ENCODE measurements at places on chromosomes 7 and 10.

- no peak for DNase-seq
Measured at GRCh38 chr10:21535494-21535965, 1.5 kb downstream of the MLLT10 start.

GRCh38 chr10:34966451-34966850 is 123.7 kb downstream of the CUL2 start:
- DNase-seq = no peak

GRCh38 chr10:71864911-71865361 is 13.9 kb upstream of the PSAP start:
- no peak for DNase-seq

DNA sequence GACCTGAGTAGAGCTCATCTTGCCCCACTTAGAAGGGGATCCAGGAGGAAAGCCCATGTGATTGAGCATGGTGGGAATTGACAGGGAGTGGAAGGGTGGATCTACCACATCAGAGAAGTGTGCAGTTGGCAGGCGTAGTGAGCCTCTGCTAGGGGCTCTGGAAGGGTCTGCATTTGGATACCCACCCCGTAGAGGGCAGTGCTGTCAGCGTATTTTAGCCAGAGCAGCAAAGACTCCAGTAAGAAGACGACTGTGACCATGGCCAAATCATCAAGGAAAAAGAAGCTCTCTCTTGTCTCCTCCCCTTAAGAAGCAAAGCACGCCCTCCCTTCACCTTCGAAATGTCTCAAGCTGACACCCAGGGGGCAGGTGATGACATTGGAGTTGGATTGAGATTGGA is 68.8 kb upstream of the INHBA start:
- DNase-seq = no peak

GRCh38 chr10:17169803-17170202 is 31.7 kb downstream of the TRDMT1 start:
- DNase-seq = no peak

GRCh38 chr10:84076047-84076388 is 63.3 kb upstream of the GHITM start:
- no peak for DNase-seq

GRCh38 chr7:4742051-4742573 is 33.3 kb upstream of the AP5Z1 start:
- no peak for DNase-seq

GRCh38 chr10:48907730-48908129 is 31.9 kb downstream of the LRRC18 start:
- no peak for DNase-seq

GRCh38 chr10:28600056-28600455 is 67.1 kb downstream of the WAC start:
- no peak for DNase-seq

DNA sequence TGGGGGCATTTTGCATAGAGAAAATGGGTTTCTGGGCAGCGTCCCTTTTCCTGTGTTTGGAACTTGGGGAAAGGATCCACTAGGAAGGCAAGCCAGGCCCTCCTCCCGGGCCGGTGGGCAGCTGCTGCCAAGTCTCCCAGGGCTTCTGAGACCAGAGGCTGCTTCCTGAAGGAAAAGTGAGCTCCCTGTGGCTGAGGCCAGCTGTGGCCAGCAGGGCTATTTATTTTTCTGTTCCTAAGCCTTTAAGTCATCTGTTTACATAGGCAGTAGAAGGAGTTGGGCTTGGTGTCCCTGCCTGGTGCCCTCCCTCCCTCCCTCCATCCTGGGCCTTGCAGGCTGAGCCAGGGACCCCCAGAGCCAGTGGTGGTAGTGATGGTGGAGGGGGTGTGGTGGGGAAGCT is 70.5 kb upstream of the COL13A1 start:
- DNase-seq = no peak

GRCh38 chr10:93599778-93600177 is 1.3 kb downstream of the RBP4 start:
- no peak for DNase-seq

DNA sequence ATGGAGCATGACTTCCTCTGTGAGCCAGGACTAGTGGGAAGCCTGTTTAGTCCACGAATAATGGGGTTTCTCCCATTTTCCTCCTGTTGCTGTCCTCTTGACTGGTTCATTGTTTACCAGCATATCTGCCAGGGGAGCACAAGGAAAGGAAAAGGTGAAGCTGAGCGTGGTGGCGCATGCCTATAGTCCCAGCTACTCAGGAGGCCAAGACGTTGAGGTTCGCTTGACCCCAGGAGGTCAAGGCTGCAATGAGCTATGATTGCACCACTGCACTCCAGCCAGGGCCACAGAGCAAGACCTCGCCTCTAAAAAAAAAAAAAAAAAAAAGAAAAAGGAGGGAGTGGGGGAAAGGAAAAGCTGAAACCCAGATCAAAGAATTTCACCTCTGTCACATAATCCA is 5.8 kb upstream of the IL2RA start:
- DNase-seq = no peak

- peak; percentile 82 for DNase-seq
Measured at GRCh38 chr7:47937711-47938573, 10.3 kb downstream of the PKD1L1 start.

- peak; percentile 72 for DNase-seq
Measured at GRCh38 chr10:117663750-117664149, 121.2 kb downstream of the EMX2 start.

GRCh38 chr10:123377883-123378282 is 223.7 kb downstream of the BUB3 start:
- DNase-seq = no peak

DNA sequence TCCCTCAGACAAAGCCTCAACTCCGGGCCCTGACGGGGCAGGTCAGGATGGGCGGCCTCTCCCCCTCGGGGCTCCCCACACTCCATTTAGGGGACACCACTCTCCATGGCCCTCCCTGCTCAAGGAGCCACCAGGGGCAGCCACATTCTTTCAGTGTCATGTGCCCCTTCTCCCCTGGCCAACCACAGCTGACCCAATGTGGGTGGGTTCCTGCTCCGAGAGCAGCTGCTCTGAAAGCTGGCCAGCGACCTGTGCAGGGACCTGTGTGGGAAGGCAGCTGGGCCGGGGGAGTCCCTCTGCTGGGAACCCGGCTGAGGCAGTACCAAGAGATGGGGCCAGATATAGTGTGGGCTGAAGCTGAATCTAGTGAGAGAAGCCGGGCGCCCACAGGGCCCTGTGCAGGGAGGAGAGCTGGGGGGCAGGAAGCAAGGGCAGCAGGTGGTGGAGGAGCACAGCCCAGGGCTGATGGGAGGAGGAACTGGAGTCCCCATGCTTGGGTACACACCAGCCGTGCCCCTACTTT is 40.6 kb upstream of the NPFFR1 start:
- DNase-seq = no peak

DNA sequence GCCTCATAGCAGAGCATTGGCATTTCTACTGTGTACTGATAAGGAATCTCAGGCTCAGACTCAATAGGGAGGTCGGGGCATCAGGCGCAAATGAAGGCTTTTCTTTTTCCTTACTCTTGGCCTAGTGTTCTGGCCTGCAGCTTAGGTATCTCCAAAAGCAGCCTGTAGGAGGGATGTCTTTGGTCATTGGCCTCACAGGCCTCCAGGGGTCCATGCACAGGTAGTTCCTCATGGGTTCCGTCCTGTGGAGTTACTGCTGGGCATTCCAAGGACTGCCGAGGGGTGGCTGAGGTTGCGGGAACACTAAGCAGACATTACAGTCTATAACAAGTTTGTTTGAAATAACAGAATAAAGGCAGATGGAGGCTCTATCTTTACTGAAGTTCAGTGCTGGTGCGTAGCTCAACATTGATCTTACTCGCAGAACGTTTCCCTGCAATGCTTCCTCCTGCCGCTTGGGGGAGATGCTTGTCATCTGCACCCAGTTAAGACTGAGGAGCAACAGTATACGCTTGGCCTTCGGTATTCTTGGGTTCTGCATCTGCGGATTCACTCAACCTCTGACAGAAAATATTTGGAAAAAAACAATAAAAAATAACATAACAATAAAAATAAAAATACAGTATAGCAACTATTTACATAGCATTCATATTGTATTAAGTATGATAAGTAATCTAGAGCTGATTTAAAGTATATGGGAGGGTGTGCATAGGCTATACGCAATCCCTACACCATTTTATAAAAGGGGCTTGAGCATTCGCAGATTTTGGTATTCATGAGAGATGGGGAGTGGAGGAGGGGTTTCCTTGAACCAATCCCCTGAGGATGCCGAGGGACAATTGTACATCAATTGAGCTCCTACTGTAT is 58.9 kb downstream of the SH2D4B start:
- no peak for DNase-seq

DNA sequence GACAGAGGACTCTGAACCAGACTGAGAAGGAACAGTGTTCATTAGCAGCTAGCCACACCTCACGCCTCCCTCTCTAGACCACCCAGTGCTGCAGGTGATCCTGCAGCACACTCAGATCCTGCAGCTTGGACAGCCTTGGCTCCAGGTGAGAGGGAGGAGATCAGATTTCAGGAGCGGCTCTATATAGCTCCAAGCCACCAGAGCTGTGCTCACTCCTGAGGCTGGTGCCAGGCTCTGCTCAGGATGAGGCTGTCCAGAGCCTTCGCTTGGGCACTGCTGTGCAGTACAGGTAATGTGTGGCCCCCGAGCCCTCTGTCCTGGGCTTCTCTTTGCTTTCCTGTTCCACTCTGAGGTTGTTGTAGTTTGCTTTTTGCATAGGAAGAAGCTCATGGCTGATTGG is 42.4 kb downstream of the C10orf120 start:
- no peak for DNase-seq

DNA sequence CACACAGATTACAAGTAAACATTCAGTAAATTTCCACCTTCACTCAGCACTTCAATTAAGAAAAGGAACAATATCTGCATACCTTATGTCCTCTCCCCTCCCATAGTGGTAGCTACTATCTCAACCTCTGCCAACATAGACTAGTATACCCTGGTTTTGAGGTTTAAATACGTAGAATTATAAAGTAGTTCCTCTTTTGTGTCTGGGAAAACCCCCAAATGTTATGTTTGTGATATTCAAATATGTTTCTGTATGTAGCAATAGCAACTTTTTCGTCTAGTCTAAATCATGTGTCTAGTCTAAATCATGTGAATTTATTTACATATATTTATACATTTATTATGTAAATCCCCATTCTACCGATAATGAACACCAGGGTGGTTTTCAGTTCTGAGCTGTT is 13.2 kb upstream of the CAMK2B start:
- DNase-seq = no peak

DNA sequence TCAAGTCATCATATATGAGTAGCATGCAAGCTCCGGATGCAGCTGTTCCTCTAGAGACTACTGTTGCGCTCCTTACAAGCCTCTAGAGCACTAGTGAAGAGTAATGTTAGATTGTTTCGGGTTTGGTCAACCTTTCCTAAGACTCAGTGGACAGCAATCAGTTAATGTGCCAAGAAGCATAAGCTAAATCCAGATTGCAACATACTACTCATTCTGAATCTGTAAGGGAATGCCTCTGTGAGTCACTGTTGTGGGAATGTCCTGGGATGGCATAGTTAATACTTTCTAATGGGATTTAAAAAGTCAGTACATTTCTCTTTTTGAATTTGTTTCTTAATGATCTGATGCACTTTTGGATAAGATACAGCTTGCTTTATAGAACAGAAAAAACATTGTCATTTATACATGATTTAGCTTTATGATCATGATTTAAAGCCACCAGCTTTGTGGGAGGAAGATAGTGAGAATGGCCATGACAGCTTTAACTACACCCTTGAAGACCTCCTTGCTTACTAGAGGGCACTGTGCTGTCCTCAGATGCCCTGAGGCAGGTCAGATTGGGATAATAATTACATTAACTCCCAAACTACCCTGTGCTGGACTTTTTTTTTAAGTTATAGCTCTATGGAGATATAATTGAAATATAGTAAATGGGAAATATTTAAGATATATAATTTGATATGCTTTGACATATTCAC is 138.4 kb downstream of the SDK1 start:
- no peak for DNase-seq

DNA sequence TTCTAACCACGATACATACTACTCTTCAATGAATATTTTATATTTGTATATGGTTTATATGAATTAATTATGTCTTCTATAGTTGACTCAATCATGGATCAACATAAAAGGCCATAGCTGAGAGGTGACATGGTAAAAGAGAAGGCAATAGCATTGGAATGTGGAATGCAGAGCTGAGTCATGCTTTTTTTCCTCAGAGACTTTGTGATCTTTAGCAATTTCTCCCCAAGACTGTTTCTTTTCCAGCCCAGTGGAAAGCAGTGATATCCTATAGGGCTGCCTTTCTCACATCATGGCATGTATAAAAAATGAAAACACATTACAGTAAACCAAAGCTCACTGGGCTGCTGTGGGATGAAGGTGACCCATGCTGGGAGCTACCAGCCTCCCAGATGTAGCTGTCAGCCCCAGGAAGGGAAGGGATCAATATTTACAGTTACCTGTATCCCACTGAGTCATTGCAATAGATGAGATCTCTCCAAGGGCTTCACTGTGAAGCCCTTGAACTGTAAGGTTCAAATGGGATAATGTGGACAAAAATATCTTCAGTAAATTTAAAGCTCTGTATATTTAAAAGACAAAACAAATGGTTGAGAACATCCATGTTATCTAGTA is 30.2 kb downstream of the SLC39A12 start:
- DNase-seq = no peak

DNA sequence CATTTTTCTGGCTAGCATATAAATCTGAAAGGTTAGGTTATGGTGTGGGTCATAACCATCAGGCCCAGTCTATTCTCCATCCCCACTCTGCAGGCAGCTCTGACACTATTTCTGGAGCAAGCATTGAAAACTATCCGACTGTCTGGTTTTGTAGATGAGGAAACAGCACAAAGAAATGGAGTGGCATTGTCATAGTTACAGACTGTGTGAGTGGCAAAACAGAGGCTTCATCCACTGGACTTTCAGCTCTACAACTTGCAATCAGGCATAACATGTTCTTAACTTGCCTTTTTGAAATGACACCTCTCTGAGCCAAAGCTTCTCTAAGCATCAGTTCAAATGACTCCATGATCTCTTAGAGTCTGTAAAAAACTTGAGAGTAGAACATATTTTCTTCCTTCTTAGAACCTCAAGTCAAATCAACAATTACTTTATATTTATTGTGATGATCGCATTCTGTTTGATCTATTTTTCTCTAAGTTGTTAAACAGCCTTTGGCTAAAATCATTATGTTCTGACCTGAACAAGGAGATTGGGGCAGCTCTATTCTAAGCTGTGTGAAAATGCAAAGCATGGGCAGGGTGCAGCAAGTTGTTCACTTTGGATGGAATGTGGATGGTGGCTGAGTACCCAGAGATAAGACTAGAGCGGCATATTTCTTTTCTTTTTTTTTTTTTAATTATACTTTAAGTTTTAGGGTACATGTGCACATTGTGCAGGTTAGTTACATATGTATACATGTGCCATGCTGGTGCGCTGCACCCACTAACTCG is 68.5 kb downstream of the LRRC4 start:
- DNase-seq = no peak

GRCh38 chr7:36748017-36748487 is 23.8 kb upstream of the AOAH start:
- DNase-seq = no peak

- no peak for DNase-seq
Measured at GRCh38 chr7:22201186-22201880, 155.6 kb downstream of the RAPGEF5 start.
